ENCODE measurements at places on chromosomes 5 and 9.

DNA sequence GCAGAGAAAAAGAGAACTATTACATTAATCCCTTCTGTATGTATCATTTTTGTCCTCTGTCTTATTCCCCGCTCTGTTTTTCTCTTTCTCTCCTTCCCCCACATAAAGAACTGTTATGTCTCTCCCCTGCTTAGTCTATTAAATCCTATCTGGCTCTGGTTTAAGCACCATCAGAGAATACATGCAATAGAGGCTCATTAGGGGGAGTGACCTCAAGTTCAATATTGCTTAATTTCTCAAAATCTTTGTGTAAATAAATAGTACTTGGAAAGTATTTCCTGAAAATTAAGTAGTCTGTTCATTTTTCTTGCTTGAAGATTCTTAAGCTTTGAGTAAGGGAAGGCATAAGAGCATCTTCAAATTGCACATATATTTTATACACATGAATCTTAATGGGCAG lies 41.2 kb upstream of the FAM174A start:
- no peak for DNase-seq
- no peaks in the 10 kb centered on the region for H3K36me3 ChIP-seq
- no peak overlapping the region for H3K4me3 ChIP-seq
- no peak overlapping the region for H3K27ac ChIP-seq
- no peaks in the 10 kb centered on the region for H3K27me3 ChIP-seq

DNA sequence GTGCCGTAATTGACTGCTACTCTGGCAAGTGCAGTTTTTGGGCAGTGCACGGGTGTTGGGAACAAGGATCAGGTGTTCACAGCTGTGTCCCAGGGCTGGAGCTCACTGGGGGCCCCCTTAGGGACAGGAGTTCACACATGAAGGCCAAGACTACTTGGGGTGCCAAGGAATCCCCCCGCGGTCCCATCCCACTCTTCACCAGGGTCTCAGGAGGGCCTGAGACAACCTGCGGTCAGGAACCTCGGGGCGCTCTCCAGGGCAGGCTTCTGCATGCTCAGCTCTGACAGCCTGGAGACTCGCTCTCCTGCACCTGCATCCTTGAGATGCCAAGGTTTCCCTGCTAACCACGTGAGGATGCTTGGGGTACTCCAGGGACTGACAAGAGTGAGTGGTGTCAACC lies 2.3 kb upstream of the MAN1B1 start:
- no peak overlapping the region for H3K27ac ChIP-seq
- peak; percentile 34 for DNase-seq
- H3K36me3 ChIP-seq = no peaks in the 10 kb centered on the region
- H3K4me3 ChIP-seq = no peak overlapping the region
- H3K27me3 ChIP-seq = no peaks in the 10 kb centered on the region

GRCh38 chr9:127921557-127922120 lies 4.8 kb upstream of the ST6GALNAC4 start:
- peaks cover 13% of the 10 kb centered on the region for H3K4me1 ChIP-seq
- no peak overlapping the region for H3K4me3 ChIP-seq
- H3K27me3 ChIP-seq = peaks cover 13% of the 10 kb centered on the region

DNA sequence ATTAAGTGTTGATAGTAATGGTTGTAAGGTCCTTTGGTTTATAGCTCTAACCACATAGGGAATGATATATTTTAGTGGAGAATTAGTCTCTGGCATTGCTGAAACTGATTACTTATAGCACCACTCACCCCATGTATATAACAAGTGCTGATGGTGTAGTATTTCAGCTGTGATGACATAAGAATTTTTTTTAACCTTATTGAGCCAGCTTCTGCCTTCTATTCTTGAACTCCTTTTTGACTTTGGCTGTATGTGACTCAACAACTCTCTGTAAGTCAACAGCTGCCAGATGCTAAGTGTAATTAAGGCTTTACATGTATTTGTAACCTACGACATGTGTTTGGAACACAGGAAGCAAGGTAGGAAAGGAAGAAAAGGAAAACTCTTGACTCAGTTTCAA lies 929.6 kb upstream of the WWC1 start:
- no peak overlapping the region for H3K4me3 ChIP-seq
- no peaks in the 10 kb centered on the region for H3K27me3 ChIP-seq
- H3K27ac ChIP-seq = no peak overlapping the region
- no peaks in the 10 kb centered on the region for H3K36me3 ChIP-seq
- DNase-seq = no peak

- H3K4me1 ChIP-seq = no peaks in the 10 kb centered on the region
- no peaks in the 10 kb centered on the region for H3K27me3 ChIP-seq
- no peak for DNase-seq
Measured at GRCh38 chr9:28086881-28087280, 513.6 kb upstream of the C9orf72 start.

GRCh38 chr5:153860195-153860886 lies 178.4 kb downstream of the FAM114A2 start:
- DNase-seq = no peak
- H3K36me3 ChIP-seq = no peaks in the 10 kb centered on the region
- H3K4me3 ChIP-seq = no peak overlapping the region

DNA sequence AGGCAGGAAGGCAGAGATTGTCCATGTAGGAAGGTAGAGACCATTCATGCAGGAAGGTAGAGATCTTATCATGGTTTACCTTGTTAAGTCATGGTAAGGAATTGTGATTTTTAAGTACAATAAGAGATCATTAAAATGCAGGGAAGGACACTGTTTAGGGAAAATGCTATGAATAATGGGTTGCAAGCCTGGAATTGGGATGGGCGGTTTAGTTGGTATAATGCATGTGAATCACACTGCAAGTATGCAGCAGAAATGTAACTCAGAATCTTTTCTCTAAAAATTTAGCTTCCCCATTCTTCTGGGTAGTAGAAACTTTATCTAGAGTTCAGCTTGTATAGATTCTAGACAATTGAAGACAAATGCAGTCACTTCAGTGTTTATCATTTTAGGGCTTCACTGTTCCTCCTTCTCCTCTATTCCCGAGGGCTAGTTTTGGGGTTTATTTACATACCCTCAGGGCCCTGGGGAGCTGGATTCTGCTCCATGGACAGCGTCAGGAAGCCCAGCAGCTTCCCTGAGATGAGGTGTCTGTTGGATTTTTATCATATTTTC lies 212.0 kb downstream of the SREK1 start:
- no peaks in the 10 kb centered on the region for H3K36me3 ChIP-seq
- H3K4me1 ChIP-seq = no peaks in the 10 kb centered on the region
- no peak for DNase-seq
- H3K27me3 ChIP-seq = no peaks in the 10 kb centered on the region
- H3K27ac ChIP-seq = no peak overlapping the region

DNA sequence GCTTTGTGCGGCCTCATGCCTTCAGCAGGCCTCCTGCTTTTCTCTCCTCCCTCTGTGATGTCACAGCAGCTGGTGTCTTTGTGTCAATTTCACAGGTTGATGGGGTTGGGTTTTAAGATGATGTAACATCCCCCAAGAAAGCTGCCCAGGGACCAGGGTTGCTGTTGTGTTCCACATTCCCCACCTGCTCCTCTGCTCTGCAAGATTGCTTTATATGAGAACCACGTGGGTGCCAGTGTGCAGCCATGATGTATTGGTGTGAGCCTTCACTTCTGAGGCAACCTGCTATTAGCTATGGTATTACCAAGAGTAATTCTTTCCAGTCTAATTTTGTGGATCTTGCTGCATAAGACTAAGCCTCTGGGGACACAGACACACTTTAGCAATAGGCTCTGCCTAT lies 213.0 kb upstream of the ADAMTS16 start:
- H3K36me3 ChIP-seq = no peaks in the 10 kb centered on the region
- no peak overlapping the region for H3K4me3 ChIP-seq
- no peak for DNase-seq
- no peak overlapping the region for H3K27ac ChIP-seq

DNA sequence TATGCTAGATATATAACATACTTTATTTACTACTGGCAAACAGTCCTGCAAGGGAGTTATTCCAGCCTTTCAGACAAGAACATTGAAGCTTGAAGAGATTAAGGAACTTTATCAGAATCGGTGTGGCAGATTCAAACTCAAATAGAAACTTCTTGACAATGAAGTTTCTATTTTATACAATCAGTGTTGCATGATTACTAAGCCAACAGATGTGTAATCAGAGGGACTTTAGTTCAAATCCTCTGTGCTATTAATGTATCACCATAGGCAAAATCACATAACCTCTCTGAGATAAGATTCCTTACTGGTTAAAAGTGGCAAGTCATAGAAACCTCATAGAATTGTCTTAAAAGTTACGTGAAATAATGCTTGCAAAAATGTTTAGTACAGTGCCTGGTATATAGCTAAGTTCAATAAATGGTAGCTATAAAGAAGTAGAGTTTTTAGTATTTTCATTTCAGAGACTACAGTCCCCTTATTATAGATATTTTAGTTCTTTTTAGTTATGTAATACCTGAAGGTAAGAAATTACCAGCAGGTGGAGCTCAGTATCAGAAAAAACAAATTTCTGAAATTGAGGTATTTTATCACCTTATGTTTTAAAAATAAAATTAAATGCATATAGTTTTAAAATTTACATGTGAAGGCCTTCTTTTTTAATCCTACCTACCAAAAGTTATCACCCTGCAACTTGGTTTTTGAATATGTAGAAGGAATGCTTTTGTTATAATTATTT lies 172.1 kb downstream of the FER start:
- H3K4me1 ChIP-seq = no peaks in the 10 kb centered on the region
- H3K4me3 ChIP-seq = no peak overlapping the region
- DNase-seq = no peak
- H3K36me3 ChIP-seq = no peaks in the 10 kb centered on the region
- H3K27ac ChIP-seq = no peak overlapping the region

- DNase-seq = no peak
- peak overlapping the region; percentile 61 for H3K4me3 ChIP-seq
- H3K36me3 ChIP-seq = no peaks in the 10 kb centered on the region
- H3K27ac ChIP-seq = peak overlapping the region; percentile 54
- no peaks in the 10 kb centered on the region for H3K27me3 ChIP-seq
- H3K4me1 ChIP-seq = peaks cover 9% of the 10 kb centered on the region
Measured at GRCh38 chr9:137026828-137027227, 1.2 kb downstream of the ABCA2 start.

- H3K4me1 ChIP-seq = no peaks in the 10 kb centered on the region
- DNase-seq = no peak
- H3K4me3 ChIP-seq = no peak overlapping the region
- H3K27me3 ChIP-seq = no peaks in the 10 kb centered on the region
- H3K36me3 ChIP-seq = no peaks in the 10 kb centered on the region
Measured at GRCh38 chr5:35045280-35045679, 2.5 kb downstream of the AGXT2 start.

- H3K27ac ChIP-seq = no peak overlapping the region
- no peak for DNase-seq
- H3K27me3 ChIP-seq = no peaks in the 10 kb centered on the region
- no peaks in the 10 kb centered on the region for H3K36me3 ChIP-seq
Measured at GRCh38 chr5:72540759-72541438, 33.7 kb upstream of the ZNF366 start.

GRCh38 chr9:123695386-123695785 lies 234.5 kb downstream of the DENND1A start:
- no peaks in the 10 kb centered on the region for H3K27me3 ChIP-seq
- H3K27ac ChIP-seq = no peak overlapping the region
- H3K36me3 ChIP-seq = no peaks in the 10 kb centered on the region
- no peaks in the 10 kb centered on the region for H3K4me1 ChIP-seq
- no peak overlapping the region for H3K4me3 ChIP-seq

GRCh38 chr5:134328619-134329018 lies 38.4 kb downstream of the CDKL3 start:
- no peaks in the 10 kb centered on the region for H3K4me1 ChIP-seq
- H3K4me3 ChIP-seq = no peak overlapping the region
- H3K27ac ChIP-seq = no peak overlapping the region
- no peaks in the 10 kb centered on the region for H3K27me3 ChIP-seq
- DNase-seq = no peak

GRCh38 chr5:98816582-98817222 lies 43.2 kb downstream of the RGMB start:
- no peaks in the 10 kb centered on the region for H3K36me3 ChIP-seq
- H3K4me3 ChIP-seq = no peak overlapping the region
- H3K4me1 ChIP-seq = no peaks in the 10 kb centered on the region

GRCh38 chr9:127899128-127899943 lies at the start of gene ST6GALNAC6:
Gene ST6GALNAC6 (minus strand): TSS chr9:127899603. CDS start chr9:127897981, 1,622 bp downstream.
- H3K4me3 ChIP-seq = peak within 1 kb of the TSS; percentile 65
- peak; percentile 80 for DNase-seq
- peak within 1 kb of the TSS; percentile 87 for H3K27ac ChIP-seq
- H3K36me3 ChIP-seq = peaks cover 18% of the 10 kb centered on the region
- peaks cover 7% of the 10 kb centered on the region for H3K4me1 ChIP-seq
- no peaks in the 10 kb centered on the region for H3K27me3 ChIP-seq

- H3K4me3 ChIP-seq = no peak overlapping the region
- H3K36me3 ChIP-seq = no peaks in the 10 kb centered on the region
- DNase-seq = no peak
- no peaks in the 10 kb centered on the region for H3K27me3 ChIP-seq
- no peaks in the 10 kb centered on the region for H3K4me1 ChIP-seq
- no peak overlapping the region for H3K27ac ChIP-seq
Measured at GRCh38 chr5:166906991-166907713, 1384.3 kb upstream of the WWC1 start.

- no peaks in the 10 kb centered on the region for H3K4me1 ChIP-seq
- H3K4me3 ChIP-seq = no peak overlapping the region
- peaks cover 30% of the 10 kb centered on the region for H3K27me3 ChIP-seq
Measured at GRCh38 chr5:540071-540905, 16.0 kb upstream of the SLC9A3 start.

- no peak overlapping the region for H3K27ac ChIP-seq
- no peak overlapping the region for H3K4me3 ChIP-seq
- no peaks in the 10 kb centered on the region for H3K27me3 ChIP-seq
- DNase-seq = no peak
- no peaks in the 10 kb centered on the region for H3K4me1 ChIP-seq
Measured at GRCh38 chr9:9598723-9599122, 1014.1 kb downstream of the PTPRD start.

GRCh38 chr9:113570749-113571711 lies 107.5 kb downstream of the RGS3 start:
- no peaks in the 10 kb centered on the region for H3K36me3 ChIP-seq
- H3K4me1 ChIP-seq = peaks cover 20% of the 10 kb centered on the region
- no peak overlapping the region for H3K27ac ChIP-seq
- no peak overlapping the region for H3K4me3 ChIP-seq
- no peak for DNase-seq

DNA sequence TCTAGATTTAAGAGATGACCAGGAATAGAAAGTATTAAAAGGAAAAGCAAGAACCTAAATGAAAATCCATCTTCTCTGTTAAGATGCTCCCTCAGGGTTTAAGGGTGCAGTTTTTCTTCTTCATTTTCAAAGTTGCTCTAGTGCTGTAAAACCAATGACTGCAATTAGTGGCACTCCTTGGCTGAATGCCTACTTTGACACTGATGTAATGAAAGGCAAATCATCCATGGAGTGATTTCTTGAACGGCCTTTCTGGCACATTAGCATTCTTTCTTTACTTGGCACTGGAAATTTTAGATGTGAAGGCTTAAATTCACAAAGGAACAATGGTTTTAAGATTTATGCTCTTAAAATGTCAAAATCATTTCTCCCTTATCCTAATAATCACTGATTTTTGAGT lies 19.3 kb upstream of the ISCA1 start:
- H3K27me3 ChIP-seq = no peaks in the 10 kb centered on the region
- DNase-seq = no peak
- peaks cover 13% of the 10 kb centered on the region for H3K4me1 ChIP-seq
- H3K4me3 ChIP-seq = no peak overlapping the region
- no peak overlapping the region for H3K27ac ChIP-seq
- peaks cover 82% of the 10 kb centered on the region for H3K36me3 ChIP-seq

GRCh38 chr5:171478946-171479775 lies 59.7 kb downstream of the FGF18 start:
- H3K4me3 ChIP-seq = no peak overlapping the region
- no peaks in the 10 kb centered on the region for H3K36me3 ChIP-seq
- no peak for DNase-seq

GRCh38 chr5:12392246-12392645 lies 488.0 kb upstream of the CTNND2 start:
- no peak overlapping the region for H3K4me3 ChIP-seq
- H3K27ac ChIP-seq = no peak overlapping the region
- H3K4me1 ChIP-seq = no peaks in the 10 kb centered on the region
- H3K36me3 ChIP-seq = no peaks in the 10 kb centered on the region
- no peaks in the 10 kb centered on the region for H3K27me3 ChIP-seq
